ENCODE measurements at places on chromosomes 12 and 14.

DNA sequence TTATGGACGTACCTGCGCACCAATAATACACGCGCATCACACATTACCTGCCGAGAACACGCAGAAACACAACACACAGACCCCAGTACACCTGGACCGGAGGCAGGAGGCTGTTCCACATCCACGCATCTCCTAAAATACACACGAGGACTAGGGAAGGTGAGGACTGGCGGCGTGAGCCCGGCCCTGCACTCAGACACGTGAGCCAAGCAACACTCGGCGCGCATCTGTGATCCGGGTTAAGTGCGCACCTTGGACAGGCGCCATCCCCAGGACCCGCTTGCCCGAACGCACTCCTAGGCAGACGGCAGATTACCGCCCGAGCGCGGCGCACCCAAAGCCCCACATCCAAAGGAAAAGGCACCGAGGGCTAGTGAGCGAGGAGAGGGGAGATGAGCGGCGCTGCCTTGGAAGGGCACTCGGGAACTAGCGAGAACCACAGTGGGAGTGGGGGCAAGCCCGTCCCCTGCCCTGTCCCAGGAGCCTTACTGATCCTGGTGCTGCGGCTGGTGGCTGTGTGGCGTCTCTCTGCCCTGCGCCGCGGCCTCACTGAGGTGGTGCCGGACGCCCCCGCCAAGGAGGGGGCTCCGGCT lies 417 bp downstream of the GLS2 start:
- DNase-seq: no peak

GRCh38 chr12:43325786-43326185 lies 226.2 kb downstream of the ADAMTS20 start:
- no peak for DNase-seq

DNA sequence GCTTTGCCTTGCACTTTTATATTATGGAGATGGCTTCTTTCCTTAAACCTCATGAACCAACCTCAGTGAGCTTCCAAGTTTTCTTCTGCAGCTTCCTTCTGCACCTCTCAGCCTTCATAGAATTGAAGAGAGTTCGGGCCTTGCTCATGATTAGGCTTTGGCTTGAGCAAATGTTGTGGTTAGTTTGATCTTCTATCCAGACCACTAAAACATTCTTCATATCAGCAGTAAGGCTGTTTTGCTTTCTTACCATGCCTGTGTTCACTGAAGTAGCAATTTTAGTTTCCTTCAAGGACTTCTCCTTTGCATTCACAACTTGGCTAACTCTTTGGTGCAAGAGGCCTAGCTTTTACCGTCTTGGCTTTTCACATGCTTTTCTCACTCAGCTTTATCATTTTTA lies 125.4 kb downstream of the SNAPC1 start:
- no peak for DNase-seq

DNA sequence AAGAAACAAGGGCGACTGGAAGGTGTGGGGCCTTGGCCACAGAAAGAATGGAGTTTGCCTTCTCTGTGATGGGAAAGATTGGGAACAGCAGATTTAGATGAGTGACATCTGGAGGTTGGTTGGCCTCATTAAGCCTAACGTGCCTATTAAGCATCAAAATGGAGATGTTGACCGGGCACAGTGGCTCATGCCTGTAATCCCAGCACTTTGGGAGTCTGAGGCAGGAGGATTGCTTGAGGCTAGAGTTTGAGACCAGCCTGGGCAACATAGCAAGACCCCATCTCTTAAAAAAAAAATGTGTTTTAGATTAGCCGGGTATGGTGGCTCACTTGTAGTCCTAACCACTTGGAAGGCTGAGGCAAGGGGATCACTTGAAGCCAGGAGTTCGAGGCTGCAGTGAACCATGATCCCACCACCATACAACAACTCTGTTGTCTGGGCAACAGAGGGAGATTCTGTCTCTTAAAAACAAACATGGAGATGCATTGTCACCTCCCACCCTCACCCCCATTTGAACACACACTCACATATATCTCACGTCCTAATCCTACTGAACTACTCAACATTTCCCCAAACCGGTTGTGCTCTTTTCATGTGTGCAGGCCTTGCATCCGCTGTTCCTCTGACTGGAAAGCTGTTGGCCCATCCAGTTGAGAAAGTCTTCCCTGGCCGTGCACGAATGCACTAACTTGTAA lies 172.1 kb downstream of the ETV6 start:
- DNase-seq: no peak

DNA sequence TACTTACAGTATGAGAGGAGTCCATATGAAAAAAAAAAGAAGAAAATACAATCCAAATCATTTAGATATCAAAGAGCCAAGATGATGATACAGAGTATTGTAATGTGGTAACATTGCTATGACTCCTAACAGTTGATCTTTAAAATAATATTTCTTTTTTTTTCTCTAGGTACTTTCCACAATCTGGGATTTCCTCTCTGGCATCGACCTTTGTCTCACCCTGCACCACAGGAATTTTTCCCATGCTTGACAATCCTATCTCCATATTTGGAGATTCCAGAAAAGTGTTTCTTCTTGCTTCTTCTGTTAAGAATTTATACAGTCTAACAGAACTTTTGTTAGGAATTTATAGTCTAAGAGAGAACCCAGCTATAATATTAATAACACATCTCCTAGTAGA lies 184.4 kb downstream of the ITPR2 start:
- no peak for DNase-seq

- peak; percentile 43 for DNase-seq
Observed at GRCh38 chr14:33792009-33792719, 158.7 kb downstream of the EGLN3 start.

DNA sequence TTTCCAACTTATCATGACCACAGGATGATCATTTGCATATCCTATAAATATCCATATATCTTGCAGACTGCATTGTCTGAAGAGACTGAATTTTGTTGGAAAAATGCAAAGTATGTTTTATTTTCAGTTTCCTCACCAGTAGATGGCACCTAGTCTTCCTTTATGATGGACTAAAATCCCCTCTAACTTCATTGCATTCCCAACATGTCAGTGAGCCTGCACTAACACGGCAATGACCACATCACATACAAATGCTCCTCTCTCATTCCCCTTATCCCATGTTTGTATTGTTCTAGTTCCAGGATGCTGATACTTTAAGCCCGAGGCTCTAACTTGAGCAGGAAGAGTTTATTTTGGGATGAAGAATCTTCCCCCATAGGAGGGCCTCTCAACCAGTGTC lies 24.7 kb upstream of the MYBPC1 start:
- DNase-seq: no peak

DNA sequence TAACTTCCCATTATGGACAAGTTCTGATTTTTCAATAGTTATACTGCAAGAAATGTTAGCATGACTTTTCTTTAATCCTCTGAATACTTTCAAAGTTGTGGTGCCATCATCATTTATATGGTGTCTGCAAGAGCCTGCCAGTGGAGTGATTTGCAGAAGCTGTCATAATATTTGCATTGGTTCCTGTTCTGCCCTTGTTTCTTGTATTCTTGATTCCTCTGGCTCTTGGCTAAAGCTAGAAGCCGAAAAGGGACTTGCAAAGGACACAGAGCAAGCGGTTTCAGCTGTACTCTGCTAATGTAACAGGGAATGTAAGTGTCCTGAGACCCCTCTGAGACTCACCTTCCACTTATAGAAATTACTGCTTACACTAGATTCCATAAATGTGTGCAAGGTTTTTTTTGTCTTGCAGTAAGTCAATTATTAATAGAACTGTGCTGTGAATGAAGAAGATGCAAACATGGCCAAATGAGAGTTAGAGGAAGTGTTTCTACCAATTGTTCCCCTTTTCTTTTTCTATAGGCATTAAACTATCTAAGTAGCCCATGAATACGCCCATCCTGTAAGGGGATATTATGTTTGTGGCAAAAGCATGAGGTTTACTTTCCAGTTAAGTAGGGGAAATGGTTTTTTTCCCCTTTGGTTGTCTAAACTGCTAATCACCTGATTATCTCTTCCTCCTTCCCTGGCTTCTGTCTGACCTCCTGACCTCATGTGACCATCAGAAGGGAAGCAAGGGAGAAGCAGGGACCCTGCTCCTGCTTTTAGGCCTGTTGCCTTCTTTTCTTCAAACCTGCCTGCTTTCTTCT lies 5.3 kb downstream of the DYRK4 start:
- DNase-seq: no peak

GRCh38 chr12:50220363-50220995 lies 53.3 kb upstream of the CERS5 start:
- peak; percentile 80 for DNase-seq

GRCh38 chr14:35400648-35401421 lies 3.7 kb downstream of the NFKBIA start:
- peak; percentile 52 for DNase-seq

DNA sequence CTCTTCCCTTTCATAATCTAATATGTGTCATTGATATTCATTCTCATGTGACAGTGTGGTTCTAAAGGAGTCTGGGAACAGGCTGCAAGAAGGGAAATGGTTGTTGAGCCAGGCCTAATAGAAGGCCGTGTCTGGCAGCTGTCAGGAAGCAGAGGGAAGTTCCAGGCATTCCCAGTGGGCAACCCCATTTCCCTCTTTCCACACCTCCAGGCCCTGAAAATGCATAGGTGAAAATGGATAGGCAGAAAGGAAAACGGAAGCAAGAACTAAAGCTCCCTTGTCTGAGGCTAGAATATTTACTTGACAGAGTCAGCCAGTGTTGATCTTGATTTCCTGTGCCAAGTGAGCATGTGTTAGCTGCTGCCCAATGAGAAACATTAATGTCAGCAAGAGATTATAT lies 97.7 kb downstream of the PPM1A start:
- no peak for DNase-seq

DNA sequence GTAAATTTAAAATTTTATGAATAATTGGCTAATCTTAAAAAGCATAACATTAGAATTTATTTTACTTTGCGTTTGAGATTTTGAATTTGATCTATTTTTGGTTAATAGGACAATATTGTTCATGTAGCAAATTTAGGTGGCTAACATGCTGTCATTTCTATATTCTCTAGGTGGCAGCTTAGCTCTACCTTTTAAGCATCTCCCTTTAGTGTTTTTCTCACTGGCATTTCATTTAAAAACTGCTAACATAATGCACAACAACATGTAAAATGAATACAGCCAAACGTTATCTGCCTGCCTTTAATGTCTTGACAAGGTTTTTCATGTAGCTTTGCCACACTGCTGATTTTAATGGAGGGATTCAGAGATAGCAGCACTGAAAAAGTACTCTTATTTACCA lies 272.4 kb upstream of the FBXO33 start:
- DNase-seq: no peak

- DNase-seq: no peak
Observed at GRCh38 chr12:77485961-77486854, 344.5 kb upstream of the NAV3 start.

GRCh38 chr12:69329669-69330428 lies 18.3 kb upstream of the LYZ start:
- DNase-seq: peak; percentile 61

- no peak for DNase-seq
Observed at GRCh38 chr12:132275110-132275531, 54.3 kb downstream of the GALNT9 start.

- no peak for DNase-seq
Observed at GRCh38 chr12:84585776-84586395, 326.7 kb downstream of the SLC6A15 start.

GRCh38 chr12:7016958-7017571 lies 1.2 kb downstream of the LPCAT3 start:
- DNase-seq: no peak

DNA sequence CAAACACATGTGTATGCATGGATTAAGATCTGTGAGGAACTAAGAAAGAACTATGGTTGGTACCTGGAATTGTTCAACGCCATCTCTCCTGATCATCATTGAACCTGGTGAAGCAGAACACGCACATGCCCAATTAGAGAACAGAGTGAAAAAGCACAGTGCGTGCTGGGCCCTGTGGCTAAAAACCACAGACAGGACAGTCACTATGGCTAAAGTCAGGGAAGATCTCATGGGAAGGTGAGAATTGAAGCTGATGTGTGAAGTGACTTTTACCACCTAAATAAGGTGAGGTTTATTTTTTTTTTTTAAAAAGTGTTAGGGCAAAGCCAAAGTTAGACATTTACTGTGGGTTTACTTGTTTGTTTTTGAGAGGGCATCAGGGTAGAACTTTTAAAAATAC lies 215.0 kb downstream of the SLC38A4 start:
- DNase-seq: no peak

DNA sequence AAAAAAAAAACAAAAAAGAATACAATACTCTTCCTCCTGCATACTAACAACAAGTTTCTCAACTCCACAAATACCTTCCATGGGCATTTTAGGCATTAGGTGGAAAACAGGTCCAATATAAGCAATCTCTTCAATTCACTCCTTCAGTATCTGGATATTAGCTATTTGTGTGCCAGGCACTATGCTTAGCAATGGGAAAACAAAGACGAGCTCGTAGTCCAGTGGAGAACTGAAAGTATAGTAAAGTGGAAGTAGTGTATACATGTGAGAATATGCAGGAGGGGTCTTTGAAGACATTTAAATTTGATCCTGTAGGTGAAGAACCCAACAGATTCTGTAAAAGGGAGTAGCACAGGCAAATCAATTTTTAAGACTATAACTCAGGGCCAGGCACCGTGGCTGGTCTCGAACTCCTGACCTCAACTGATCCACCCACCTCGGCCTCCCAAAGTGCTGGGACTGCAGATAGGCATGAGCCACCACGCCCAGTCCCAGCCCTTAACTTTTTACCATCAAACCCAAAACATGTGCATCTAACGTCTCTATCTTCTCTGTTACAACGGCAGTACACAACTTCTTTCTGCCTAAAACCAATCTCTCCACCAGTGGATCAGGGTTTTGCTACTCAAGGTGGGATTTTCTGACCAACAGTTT lies 10.6 kb downstream of the HECTD1 start:
- DNase-seq: no peak

DNA sequence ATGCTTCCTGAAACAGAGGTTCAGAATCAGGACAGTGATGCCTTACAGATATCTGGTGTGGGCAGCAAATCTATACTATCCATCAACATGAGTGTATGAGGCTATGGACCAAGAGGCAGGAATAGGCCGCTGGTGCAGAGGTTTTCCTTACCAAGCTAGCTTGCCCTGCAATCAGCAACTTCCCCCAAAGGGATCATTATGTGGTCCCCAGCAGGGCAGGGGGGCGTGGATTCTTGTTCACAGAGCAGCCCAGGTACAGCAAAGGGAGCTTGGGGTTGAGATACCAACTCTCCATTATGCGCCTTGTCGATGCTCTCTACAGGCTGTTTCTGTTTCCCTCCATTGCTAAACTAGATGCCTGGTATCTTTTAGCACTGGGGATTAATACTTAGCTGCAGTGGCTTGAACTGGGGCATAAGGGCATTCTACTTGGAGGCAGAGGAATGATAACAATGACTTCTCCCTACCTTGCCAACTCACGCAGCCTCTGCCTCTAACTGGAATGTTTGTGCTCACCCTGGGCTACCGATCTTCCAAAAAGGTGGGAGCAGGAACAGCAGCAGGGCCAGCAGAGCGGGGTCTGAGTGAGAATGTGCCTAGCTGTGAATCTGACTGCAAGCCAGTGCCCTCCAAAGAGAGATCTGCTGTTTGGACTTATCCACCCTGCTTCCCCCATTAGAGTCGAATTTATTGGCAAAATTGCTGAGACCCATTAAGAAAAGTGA lies 10.3 kb upstream of the KRT1 start:
- DNase-seq: no peak

GRCh38 chr14:77243853-77244252 lies 27.2 kb downstream of the NGB start:
- no peak for DNase-seq
